Body of pancreas (tissue), 4 donors: ENCODE measurements at places on chromosomes 6 and 20. TPM values are rescaled to one million over a fixed set of nuclear protein-coding genes. Genes with fewer than 3 reads are reported as not detected.

CYP39A1 gene
- 6.0 TPM for total RNA-seq

GRCh38 chr6:122454673-122455072 is 16.9 kb downstream of the SERINC1 start:
- H3K4me3 ChIP-seq: no peak overlapping the region
- DNase-seq: no peak
- H3K27ac ChIP-seq: no peak overlapping the region
- no peaks in the 10 kb centered on the region for H3K27me3 ChIP-seq

CST4 gene
- total RNA-seq: not detected

- no peak overlapping the region for H3K27ac ChIP-seq
- no peak for DNase-seq
- no peaks in the 10 kb centered on the region for H3K27me3 ChIP-seq
- peaks cover 24% of the 10 kb centered on the region for H3K4me1 ChIP-seq
- H3K36me3 ChIP-seq: no peaks in the 10 kb centered on the region
These were observed 53.7 kb upstream of the ZNF217 start for GRCh38 chr20:53647286-53647821.
